ENCODE measurements at places on chromosomes 6 and 20.

GRCh38 chr6:103895136-103895535, 964.6 kb downstream of the HACE1 start:
- no peak for DNase-seq

DNA sequence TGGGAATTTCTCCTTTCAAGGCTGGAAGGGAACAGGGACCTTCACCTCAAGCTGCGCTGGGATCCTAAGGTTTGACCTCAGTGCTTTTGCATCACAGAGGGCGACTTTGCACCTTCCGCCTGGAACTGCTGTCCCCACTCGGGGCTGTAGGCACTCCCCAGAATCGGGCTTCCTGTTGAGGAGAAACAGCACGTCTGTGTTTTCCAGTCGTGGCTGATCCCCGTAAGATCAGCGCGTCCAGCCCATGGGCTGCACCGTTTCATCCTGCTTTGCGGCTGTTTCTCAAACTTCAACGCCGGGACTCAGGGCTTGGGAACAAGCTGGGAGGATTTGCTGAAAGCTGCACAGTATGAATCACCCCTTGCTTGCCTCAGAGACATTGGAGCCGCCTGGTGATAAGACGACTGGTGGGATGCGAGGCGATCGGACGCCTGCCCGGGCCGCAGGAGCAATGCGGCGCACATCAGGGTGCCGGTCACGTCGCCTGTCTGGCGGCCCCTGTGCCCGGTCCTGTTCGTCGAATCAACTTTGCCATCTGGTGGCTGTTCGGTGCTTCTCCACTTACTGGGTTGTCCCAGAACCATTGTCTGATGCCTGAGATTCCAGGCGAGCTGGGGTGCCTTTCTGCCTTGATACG, 53.6 kb upstream of the FRMD1 start:
- no peak for DNase-seq

DNA sequence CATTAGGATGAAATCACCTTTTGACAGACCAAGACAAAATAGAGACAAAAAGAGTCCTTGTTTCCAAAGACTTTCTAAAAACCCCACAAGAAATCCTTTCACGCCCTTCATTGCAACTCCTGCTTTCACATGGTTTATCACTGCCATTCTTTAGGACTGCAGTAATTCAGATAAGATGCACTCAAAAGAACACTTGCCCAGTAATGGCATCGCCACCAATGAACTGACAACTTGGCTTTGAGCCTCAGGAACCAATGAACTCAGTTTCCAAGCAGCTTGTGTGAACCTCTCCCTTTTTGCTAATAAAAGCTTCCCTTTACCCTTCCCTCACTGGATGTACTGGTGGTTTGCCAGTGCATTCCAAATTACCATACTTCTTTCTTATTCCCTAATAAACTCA, 21.8 kb downstream of the OSTM1 start:
- DNase-seq = no peak

- DNase-seq = no peak
Observed at GRCh38 chr6:11386323-11386722, 151.2 kb upstream of the TMEM170B start.

GRCh38 chr20:17993546-17993945, 24.7 kb downstream of the MGME1 start:
- no peak for DNase-seq

DNA sequence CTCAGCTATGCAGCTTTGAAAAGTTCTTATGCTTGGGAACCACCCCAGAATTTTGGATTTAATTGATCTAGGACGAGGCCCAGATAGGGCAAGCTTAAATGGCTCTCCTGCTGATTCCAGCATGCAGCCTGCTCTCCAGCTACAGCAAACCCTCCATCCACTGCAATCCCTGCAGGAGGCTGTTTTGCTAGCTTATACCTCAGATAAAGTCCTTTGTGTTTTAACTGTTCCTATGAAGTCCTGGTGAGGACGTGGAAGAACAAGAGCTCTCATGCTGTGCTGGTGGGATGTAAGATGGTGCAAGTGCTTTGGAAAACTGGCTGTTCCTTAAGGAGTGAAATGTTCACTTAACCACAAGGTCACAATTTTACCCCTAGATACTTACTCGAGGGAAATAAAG, 25.5 kb upstream of the NXT1 start:
- no peak for DNase-seq

DNA sequence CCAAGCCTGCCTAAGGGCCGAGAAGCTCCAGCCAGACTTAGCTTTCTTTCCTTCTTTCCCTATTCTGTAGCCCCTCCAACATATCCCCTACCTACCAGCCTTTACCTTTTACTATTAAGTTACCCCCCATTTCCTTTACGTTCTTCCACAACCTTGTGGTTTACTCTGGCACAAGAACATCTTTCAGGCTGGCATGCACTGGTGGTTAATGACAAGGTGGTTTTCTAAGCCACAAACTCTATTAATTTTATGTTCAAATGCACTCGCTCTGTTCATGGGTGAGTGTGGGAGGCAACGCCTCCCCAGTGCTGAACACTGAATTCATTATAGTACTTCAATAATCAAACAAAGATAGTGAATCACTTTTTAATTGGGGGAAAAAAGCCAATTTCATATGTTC, 64.4 kb downstream of the TRERF1 start:
- no peak for DNase-seq

- DNase-seq = no peak
Observed at GRCh38 chr20:34037767-34038166, 44.1 kb downstream of the RALY start.

DNA sequence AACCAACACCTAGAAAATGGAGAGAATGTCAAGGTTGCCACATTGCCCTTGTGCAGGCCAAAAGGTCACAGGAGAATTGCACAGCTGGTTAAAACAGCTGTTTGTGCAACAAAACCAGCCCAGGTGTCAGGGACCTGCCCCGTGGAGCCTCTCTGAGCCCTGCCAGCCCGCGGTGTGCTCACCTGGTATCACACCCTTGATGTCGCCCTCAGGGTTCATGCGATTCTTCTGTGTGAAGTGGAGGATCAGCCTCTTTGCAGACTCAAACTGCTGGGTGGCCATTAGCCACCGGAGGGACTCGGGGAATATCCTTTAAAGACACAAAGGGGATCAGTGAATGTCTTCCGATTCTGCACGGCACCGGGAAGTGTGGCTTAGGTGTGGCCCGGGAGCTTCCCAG, 39.2 kb downstream of the PSMG4 start:
- DNase-seq = no peak

- DNase-seq = no peak
Observed at GRCh38 chr20:24598996-24599395, 129.6 kb downstream of the SYNDIG1 start.

DNA sequence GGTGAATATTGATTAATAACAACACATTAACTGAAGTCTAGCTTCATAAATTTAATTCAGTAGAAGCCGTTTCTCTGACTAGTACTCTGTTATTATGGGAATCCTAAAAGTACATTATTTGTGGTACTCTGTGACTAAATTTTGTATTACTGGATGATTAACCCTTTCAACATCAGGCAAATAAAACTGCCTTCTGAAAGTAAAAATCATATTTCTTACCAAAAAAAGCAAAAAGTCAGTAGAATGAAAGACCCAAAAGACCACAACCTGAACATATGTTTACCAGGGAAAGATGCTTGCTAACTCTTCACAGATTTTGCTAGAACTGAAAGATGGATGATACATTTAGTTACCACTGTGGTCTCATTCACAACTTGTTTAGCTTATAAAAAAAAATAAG, 73.2 kb downstream of the AHI1 start:
- no peak for DNase-seq

DNA sequence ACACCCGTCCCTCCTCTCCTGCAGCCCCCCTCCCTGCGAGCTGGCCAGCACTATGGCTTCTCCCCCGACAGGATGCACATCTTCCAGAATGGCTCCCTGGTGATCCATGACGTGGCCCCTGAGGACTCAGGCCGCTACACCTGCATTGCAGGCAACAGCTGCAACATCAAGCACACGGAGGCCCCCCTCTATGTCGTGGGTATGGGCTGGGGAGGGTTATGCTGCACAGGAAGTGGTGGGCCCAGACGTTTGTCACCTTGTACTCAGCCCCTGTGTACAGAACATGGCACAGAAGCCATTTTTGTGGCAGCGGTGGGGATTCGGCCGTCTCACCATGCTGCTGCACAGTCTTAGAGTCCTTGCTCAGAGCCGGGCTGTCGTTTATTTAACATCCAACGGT, 29.0 kb upstream of the SRF start:
- DNase-seq = no peak

DNA sequence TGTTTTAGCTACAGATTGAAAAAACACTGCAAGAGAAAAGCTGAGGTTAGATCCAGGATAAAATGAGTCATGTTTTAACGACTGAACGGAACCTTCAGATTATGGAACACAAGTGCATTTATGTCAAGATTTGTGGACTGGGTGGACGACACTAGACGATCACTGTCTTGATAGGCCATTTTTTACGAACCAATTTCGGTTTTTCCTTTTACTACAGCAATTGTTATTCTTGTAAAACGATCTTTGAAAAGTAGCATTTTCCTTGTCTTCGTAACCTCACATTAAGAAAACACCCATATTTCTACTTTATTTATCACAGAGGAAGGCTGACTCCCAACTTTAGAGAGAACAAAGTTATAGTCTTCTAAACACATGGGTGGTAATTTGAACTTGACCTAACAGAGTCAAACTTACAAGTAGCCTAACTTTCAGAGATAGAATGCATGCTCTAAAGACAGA, 294.2 kb upstream of the TCF21 start:
- DNase-seq = no peak

GRCh38 chr20:18360635-18361034, 72.3 kb downstream of the ZNF133 start:
- no peak for DNase-seq

GRCh38 chr6:44489910-44490604, 102.6 kb downstream of the CDC5L start:
- no peak for DNase-seq

DNA sequence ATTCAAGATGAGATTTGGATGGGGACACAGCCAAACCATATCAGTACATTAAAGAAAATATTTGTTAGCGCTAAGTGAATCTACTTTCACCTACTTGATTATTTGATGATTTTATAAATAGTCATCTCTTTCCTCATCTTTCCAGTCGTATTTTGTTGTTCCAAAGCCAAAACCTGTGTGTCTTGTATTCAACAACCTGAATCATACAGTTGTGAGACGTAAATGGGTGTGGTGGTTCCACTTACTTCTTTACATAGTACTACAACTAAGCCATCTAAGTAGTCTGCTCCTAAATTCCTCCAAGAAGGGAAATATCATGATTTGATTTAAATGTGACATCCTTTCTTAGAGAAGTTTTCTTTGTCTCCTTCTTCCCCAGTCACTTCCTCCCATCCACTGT, 132.8 kb downstream of the ESR1 start:
- no peak for DNase-seq

DNA sequence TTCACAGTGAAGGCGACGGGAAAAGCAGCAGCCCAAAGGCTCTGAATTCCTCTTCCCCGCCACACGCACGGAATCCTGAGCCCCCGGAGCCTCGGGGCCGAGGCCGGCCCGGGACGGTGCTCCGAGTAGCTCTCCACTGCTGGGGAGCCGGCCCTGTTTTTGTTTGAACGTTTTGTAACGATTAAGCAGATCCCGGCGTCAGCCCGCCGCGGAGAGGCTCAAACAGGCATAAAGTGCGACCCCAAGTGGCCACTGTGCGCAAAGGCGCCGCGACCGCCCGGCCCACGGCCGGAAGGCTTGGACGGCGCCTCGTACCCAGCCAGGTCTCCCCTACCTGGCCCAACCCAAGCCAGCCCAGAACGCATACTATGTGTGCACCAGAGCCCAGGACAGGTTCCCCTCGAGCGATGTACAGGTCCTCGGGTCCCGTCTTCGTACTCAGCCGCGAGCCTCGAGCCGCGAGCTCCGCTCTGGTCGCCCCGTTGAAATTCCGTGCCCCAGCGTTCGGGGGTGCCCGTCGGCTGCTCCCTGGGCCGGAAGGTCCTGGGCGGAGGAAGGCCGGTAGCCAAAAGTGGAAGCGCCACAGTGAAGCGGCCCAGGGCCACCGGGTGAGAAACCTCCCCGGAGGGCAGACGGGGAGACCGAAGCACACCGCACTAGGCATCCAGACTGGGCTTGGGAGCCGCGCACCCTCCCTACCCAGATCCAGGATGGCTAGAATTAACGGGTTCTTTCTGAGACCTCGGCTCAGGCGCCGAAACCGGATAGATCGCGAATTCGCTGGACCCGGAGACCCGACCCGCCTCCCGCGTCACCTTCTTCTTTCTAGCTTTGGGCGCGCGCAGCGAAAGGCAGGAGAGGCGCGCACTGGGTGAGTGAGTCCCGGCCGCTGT, 1.2 kb upstream of the MAFB start:
- DNase-seq = peak; percentile 80

GRCh38 chr6:145816392-145816791, 1.8 kb upstream of the FBXO30 start:
- no peak for DNase-seq

GRCh38 chr6:13402711-13403110, 74.4 kb upstream of the TBC1D7 start:
- DNase-seq = no peak

DNA sequence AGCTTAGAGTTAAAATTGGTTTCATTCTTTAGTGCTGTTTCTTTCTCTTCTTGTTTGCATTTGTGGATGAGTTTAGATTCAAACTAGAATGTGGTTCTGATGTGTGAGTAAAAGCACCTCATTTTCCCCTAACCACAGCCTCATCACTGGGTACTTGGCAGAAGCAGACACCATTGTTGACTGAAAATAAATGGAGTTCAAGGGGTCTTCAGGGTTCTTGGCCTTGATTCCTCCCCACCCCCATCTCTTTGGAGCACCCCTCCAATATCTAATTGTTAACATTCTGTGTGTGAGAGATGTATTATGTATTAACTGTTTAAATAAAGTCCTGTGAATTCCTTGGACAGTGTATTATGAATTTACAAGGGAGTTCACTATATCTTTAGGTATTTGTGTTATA, 59.6 kb downstream of the JARID2 start:
- DNase-seq = no peak

DNA sequence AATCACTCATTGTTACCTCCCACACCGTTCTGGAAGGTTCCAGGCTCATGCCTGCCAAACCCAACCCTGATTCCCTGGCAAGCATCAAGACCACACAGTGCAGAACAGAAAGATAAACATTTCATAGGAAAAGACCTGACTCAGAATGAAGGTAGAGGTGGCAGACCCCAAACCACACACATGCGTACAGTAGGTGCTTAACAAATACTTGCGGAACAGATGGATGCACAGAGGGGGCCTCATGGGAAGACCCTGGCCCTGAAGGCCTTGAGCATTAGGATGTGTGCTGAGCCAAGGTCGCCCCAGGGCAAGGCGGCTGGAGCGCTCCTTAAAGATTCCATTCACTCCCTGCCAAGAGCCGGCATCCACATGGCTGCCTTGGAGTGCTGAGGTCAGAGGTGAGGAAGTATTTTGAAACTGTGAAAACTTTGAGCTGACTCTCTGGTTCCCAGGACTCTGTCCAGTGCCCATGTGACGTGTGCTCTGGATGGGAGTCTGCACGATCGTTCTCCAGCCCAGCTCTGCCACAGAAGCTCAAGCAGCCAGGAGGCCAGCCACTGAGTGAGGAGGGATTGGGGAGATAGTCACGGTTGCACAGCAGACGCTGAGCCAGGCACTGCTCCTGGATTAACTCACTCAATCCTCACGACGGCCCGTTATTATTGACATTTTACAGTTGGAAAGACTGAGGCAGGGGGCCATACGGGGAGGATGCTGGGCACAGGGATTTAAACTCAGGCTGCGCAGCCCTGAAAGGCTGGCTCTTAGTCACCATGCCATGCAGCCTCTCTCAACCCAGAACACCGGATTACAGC, 65.5 kb upstream of the AFDN start:
- DNase-seq = no peak

- no peak for DNase-seq
Observed at GRCh38 chr6:84777888-84778287, 13.5 kb upstream of the TBX18 start.

All from NCI-H187 (cell line).